CMK (cell line): ENCODE measurements at places on chromosomes 1 and 21.

DNA sequence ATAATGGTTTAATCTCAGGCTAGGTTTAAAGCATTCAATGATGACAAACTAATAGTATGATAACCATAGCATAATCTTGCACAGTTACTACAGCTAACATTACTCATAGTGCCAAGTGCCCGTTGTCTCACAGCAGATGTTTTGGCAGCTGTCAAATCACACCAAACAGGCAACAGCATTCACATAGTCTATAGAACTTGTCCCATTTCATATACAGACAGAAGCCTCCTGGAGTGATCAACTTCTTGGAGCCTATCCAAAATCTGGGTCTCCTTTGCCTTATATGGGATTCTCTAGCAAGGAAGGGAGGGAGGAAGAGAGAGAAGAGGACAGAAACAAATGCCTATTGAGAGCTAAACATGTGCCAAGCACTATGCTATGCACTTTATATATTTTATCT lies 250.6 kb upstream of the ZP4 start:
- no peak for DNase-seq

- DNase-seq: no peak
These were observed 665 bp downstream of the DAB1 start for GRCh38 chr1:57423135-57423655.

GRCh38 chr1:153535242-153536011 lies at the start of gene S100A6:
TSS of gene S100A6 (minus strand) at chr1:153535991. CDS start at chr1:153535339, 652 bp downstream.
- no peak for DNase-seq

DNA sequence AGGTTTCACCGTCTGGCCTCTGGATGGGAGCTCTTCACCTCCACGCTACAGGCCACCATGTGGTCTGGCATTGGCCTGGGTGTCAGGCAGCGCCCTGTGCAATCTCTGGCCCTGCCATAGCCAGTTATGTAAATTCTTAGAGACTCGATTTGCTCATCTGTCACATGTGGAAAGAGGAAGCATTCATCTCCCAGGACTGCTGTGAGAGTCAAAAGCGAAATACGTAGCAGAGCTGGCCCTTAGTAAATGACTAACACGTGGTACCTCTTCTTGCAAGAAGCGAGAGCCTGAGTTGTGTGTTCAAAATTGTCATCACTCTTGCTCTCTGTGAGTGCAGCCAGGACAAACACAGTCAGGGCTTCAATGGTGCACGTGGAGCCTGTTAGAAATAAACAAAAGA lies 159.0 kb upstream of the BACE2 start:
- no peak for DNase-seq

DNA sequence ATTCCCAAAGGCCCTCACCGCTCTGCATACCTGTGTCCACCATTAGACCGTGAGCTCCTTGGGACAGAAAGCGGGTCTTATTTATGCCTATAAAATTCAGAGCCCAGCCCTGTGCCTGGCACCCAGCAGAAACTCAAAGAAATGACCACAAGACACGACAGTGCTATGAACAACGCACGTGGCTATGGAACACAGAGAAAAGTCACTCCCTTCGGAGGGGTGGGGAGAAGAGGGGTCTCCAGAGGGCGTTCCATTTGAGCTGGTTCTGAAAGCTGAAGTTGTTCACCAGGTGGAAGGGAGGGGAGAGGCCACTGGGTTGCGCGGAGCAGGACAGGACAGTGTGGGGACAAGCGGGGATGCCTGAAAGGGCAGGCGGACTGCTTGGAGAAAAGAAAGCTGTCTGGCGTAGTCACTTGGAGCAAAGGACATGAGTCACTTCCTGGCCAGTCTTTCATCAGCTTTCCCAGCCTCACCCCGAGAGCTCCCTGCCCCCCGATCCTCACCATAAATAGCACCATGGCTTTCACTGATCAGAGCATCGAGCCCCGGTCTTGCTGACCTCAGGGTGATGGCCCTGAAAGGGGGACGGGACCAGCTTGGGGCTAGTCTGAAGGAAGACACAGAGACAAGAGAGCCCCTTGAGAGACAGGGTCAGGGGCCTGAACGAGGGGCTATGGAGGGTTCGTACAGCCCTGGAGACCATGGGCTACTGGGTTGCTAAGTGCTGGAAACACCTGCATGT lies 28.5 kb downstream of the ECE1 start:
- peak; percentile 86 for DNase-seq
